Bone marrow (tissue), 2 donors: ENCODE measurements at places on chromosomes 1 and 21.
A peak's percentile ranks its signal among the peaks of the same experiment; 100 is the strongest.

- no peak for DNase-seq
Measured at GRCh38 chr1:41378999-41379737, 17.9 kb downstream of the FOXO6 start.

DNA sequence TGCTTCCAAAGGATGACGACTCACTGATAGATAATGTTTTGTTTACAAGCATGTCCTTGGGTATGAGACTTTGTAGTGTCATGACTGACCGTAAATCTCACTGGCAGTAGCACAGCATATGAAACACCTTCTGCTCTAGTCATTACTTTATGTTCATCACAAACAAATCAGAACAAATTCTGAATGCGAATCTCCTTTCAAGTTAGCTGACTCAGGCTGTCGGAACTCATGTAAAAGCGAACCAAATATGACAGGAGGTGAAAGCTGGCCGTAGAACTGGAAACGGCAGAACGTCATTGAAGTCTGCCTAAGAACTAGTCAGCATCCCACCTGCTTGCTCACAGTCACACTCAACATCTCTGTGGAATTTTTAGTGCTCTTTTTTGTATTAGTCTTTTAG lies 143.9 kb downstream of the RGS7 start:
- no peak for DNase-seq

DNA sequence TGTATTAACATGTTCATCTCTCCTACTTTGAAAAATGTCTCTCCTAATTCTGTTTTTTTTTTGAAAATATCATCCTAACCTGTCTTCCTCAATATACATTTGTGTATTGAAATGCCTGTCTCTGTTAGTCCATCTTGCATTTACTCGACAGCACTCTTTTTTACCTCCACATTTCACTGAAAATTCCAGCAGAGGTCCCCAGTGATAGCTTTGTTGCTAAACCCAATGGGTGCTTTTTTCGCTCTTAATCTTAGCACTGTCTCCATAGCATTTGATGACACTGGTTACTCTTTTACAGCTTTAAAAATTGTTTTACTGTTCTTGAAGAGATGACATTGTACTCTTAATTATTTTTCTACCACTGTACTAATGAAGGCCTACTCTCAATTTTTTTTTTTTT lies 10.8 kb downstream of the OSBPL9 start:
- peak; percentile 15 for DNase-seq

DNA sequence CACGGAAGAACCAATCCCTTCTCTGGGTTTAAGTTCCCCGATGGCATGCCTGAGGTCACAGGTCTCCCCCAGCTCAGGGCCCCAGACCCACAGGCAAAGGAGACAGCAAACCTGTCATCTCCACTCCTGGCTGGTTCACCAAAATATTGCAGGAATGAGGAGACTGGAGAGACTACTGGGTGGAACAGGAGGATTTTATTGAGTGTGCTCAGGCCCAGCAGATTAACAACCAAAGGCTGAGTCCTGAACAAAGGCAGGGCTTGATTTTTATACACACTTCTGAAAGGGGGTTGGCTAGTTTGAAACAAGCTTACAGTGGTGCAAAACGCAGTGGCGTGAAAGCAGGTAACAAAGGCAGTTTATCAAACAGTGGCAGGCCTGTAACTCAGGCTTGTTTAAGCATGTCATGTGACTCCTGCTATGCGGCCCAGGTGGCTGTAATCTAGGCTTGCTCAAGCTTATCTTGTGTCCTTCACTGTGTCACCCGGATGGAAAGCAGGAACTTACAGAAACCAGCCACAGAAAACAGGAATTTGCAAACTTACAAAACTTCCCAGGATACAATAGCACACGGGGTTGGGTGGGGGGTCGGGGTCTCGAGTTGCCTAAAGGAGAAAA lies 27.4 kb upstream of the KCNJ15 start:
- no peak for DNase-seq
